Vagina (tissue), 2 donors: ENCODE measurements at places on chromosomes 2 and 18.

DNA sequence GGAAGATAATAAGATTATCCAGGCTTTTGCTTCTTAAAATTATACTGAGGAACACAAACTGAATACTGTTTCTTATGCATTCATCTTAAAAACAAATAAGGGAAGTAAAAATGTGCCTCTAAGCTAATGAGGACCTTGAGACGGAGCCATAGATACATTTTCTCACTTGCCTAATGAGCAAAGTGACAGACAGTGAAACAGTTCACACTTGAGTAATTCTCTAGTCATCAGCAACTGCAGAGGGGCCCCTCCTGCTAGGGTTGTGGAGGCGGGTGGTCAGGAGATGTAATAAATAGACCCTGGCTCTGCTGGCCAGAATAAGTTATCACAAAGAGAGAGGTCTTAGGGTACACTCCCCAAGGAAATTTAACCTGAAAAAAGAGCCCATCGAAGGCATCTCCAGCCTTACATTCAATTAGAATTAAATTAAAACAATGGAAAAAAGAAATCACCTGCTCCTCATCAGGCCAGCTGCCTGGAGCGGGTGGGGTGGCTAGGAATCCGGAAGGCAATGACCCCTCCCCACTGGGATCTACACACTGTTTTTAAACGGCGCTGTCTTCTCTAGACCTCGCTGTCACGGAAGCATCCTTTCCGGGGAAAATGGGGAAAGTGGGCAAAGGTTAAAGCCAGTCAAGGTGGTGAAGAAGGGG is 32.6 kb upstream of the INSIG2 start:
- H3K4me3 ChIP-seq, result no peak overlapping the region
- no peak overlapping the region for H3K27ac ChIP-seq
- DNase-seq, result no peak
- H3K27me3 ChIP-seq, result no peaks in the 10 kb centered on the region
- H3K4me1 ChIP-seq, result no peaks in the 10 kb centered on the region
- H3K36me3 ChIP-seq, result no peaks in the 10 kb centered on the region

GRCh38 chr18:46329736-46330246 is 225.6 kb downstream of the HAUS1 start:
- no peak for DNase-seq
- peaks cover 16% of the 10 kb centered on the region for H3K4me1 ChIP-seq
- H3K27ac ChIP-seq, result no peak overlapping the region
- H3K4me3 ChIP-seq, result no peak overlapping the region

DNA sequence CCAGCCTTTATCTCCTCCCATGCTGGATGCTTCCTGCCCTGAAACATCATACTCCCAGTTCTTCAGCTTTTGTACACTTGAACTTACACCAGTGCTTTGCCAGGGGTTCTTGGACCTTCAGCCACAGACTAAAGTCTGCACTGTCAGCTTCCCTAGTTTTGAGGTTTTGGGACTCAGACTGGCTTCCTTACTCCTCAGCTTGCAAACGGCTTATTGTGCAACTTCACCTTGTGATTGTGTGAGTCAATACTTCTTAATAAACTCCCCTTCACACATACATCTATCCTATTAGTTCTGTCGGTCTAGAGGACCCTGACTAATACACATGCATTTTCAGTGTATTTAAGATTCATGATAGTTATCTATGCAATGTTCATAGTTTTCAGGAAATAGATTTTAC is 35.8 kb upstream of the ZNF804A start:
- no peak overlapping the region for H3K4me3 ChIP-seq
- DNase-seq, result no peak
- H3K36me3 ChIP-seq, result no peaks in the 10 kb centered on the region

DNA sequence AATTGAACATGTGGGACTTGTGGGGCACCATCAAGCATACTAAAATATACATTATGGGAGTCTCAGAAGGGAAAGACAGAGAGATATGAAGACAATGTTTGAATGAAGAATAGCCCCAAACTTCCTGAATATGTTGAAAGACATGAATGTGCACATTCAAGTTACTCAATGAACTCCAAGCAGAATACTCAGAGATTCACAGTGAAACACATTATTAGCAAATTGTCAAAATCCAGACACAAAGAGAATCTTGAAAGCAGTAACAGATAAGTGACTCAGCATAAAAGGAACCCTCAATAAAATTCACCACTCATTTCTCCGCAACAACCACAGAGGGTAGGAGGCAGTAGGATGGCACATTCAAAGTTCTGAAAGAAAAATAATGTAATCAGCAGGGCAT is 8.8 kb downstream of the C2orf92 start:
- H3K27ac ChIP-seq, result no peak overlapping the region
- no peaks in the 10 kb centered on the region for H3K36me3 ChIP-seq
- H3K4me3 ChIP-seq, result no peak overlapping the region
- H3K27me3 ChIP-seq, result no peaks in the 10 kb centered on the region
- H3K4me1 ChIP-seq, result no peaks in the 10 kb centered on the region

DNA sequence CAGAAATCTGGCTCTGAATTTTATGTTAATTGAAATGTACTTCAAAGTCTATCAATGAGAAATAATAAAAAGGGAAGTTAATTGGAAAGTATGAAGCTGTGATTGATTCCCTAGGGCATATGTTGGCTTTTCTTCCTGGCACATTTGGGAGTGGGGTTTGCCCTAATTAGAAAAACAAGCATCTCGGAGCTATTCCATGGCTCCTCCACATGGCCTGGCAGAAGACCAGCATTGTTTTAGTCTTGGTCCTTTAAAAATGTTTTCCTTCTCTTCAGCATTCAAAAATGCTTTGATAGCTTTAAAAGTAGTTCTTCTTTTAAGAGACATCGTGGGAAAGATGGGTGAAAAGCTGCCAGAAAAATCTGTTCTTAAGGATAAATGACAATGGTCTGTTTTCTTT is 445.5 kb upstream of the PKDCC start:
- no peaks in the 10 kb centered on the region for H3K4me1 ChIP-seq
- no peak overlapping the region for H3K27ac ChIP-seq
- H3K27me3 ChIP-seq, result no peaks in the 10 kb centered on the region
- H3K36me3 ChIP-seq, result no peaks in the 10 kb centered on the region
- no peak overlapping the region for H3K4me3 ChIP-seq

- H3K4me1 ChIP-seq, result no peaks in the 10 kb centered on the region
- H3K4me3 ChIP-seq, result no peak overlapping the region
Observed at GRCh38 chr2:219400562-219400961, 12.8 kb upstream of the DNPEP start.

- H3K4me1 ChIP-seq, result peaks cover 29% of the 10 kb centered on the region
- H3K27me3 ChIP-seq, result no peaks in the 10 kb centered on the region
- H3K27ac ChIP-seq, result no peak overlapping the region
- DNase-seq, result peak; percentile 64
- H3K4me3 ChIP-seq, result no peak overlapping the region
Observed at GRCh38 chr2:121360566-121361300, 75.7 kb upstream of the TFCP2L1 start.

DNA sequence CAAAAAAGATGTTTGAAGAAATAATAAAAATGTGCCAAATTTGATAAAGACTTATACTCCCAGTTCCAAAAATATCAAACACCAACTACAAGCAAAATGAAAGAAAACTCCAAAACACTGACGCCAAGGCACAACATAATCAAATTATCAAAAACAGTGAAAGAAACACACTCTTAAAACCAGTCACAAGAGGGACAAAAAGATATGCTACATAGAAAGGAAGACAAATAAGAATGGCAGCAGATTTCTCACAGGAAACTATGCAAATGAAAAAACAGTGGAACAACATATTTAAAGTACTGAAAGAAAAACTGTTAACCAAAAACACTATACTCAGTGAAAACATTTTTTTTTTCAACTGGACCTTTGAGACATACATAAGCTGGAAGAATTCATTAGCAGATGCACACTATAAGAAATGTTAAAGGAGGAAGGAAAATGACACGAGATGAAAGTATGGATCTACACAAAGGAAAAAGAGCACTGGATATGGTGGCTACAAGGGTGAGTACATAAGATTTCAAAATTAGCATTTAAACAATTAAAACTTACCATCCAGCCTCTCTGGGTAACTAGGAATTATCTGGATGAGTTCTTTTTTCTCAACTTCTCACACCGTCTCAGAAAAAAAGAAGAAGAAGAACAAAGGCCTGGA is 94.0 kb upstream of the ACVR1C start:
- no peaks in the 10 kb centered on the region for H3K27me3 ChIP-seq
- no peak overlapping the region for H3K27ac ChIP-seq
- H3K4me1 ChIP-seq, result no peaks in the 10 kb centered on the region
- no peaks in the 10 kb centered on the region for H3K36me3 ChIP-seq
- no peak overlapping the region for H3K4me3 ChIP-seq
- DNase-seq, result no peak

DNA sequence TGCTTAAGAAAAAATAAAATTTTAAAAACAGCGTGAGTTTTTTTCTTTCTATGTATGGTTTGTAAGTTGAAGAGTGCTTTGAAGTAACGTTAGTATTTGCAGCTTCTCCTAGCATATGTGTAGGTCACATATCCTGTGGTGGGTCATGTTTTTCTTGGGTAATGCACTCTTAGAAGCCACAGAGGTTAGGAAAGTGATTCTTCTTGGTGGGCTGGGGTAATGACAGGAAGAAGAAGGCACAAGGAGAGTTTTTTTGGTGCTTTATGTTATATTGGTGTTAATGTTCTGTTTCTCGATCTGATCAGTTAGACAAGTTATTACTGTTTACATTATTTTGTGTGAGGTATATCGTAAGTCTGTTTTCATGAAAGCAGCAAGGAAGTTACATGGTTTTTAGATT is 109.0 kb downstream of the ICA1L start:
- H3K27ac ChIP-seq, result no peak overlapping the region
- no peak for DNase-seq
- no peak overlapping the region for H3K4me3 ChIP-seq
- peaks cover 16% of the 10 kb centered on the region for H3K36me3 ChIP-seq
- no peaks in the 10 kb centered on the region for H3K27me3 ChIP-seq

GRCh38 chr2:16568998-16569784 is 96.4 kb downstream of the CYRIA start:
- no peaks in the 10 kb centered on the region for H3K36me3 ChIP-seq
- no peaks in the 10 kb centered on the region for H3K27me3 ChIP-seq
- H3K27ac ChIP-seq, result no peak overlapping the region
- H3K4me1 ChIP-seq, result no peaks in the 10 kb centered on the region

GRCh38 chr2:53536583-53537361 is 230.8 kb upstream of the CHAC2 start:
- no peaks in the 10 kb centered on the region for H3K36me3 ChIP-seq
- H3K4me1 ChIP-seq, result no peaks in the 10 kb centered on the region
- H3K27ac ChIP-seq, result no peak overlapping the region
- DNase-seq, result no peak

- DNase-seq, result no peak
- no peaks in the 10 kb centered on the region for H3K4me1 ChIP-seq
- no peak overlapping the region for H3K27ac ChIP-seq
- H3K27me3 ChIP-seq, result no peaks in the 10 kb centered on the region
- H3K36me3 ChIP-seq, result no peaks in the 10 kb centered on the region
Observed at GRCh38 chr2:7325186-7325585, 408.0 kb downstream of the RNF144A start.
